Activated CD4-positive, alpha-beta T cell treated with anti-CD3 and anti-CD28 coated beads, Interleukin-2, amount 50 U/mL, for 4 hours (primary cell): ENCODE measurements at places on chromosomes 6 and 20.
A peak's percentile ranks its signal among the peaks of the same experiment; 100 is the strongest.

DNA sequence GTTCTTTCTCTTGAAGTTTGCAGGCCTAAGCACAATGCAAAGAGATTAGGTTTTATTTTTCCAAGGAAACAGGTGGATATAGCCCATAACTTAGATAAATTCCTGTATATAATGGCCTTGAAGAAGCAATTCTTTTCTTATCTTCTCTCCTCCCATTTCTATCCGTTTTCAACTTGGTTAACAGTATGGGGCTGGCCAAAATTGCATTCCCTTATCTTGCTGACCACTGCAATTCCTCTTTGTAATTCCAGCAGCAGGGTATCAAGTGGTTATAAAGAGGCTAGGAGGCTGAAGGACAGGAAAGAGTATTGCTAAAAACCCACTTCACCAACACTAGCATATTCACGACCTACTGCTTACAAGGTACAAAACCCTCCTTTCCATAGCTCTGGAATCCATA lies 643.5 kb upstream of the ID4 start:
- no peak for DNase-seq

DNA sequence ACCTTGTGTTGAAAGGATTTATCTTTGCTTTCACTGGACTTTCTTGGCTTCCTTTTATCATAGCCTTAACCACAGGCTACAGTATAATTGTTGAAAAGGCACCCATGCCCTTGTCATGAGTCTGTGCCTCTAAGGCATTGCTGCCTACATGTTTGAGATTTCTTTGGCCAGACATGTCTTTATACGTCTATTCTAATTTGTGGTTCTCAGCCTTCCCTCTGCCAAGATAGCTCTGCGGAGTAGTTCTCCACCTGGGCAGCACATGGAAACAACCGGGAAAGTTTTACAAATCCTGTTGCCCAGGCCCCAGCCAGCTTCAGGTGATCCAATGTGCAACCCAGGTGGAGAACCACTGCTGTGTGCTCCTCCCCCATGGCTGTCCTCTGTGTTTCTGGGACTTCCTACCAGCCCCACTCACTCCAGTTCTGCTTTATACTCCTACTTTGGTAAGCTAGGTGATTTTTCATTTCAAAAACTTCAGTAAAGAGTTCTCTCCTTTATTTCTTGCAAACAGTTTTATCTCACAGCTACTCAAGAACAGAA lies 159.6 kb upstream of the MYLIP start:
- DNase-seq, result no peak

GRCh38 chr6:105940990-105941389 lies 145.1 kb upstream of the PRDM1 start:
- DNase-seq, result no peak

DNA sequence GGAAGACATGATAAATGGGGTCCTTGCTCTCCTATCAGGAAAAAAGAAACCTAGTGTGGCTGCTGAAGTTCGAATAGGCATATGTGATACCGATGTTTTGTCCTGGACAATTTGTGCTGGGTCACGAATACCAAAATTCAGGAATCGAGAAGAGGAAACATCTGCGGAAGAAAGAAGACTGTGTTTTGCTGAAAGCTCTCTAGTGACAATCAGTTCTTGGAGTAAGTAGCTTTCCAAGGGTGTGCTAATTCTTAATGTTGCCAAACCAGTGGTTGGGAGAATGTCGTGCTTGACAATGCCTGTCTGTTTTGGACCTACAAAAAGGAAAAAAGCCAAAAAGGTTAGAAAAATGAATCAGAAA lies 956.1 kb downstream of the PHF3 start:
- DNase-seq, result no peak

GRCh38 chr6:3117912-3118352 lies 579 bp upstream of the BPHL start:
- DNase-seq, result no peak

DNA sequence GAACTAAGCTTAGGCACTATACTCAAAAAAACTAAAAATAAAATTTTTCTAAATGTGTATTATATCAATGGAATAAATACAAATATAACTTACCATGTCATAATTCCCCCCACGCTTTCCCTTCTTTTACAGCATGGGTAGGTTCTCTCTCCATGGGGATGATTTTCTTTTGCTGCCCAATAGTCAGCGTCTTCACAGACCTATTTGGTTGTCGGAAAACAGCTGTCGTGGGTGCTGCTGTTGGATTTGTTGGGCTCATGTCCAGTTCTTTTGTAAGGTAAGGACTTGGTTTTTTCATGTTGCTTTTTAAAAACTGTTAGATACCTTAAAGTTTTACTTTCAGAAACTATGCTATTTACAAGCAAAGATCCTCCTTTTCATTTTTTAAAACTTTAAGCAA lies 85.3 kb downstream of the SLC16A10 start:
- DNase-seq, result no peak

GRCh38 chr6:170271771-170272314 lies 19.0 kb downstream of the DLL1 start:
- peak; percentile 60 for DNase-seq

- no peak for DNase-seq
Observed at GRCh38 chr20:17556837-17557674, 12.8 kb upstream of the DSTN start.
